ENCODE measurements at places on chromosomes 4 and X.
A peak's percentile ranks its signal among the peaks of the same experiment; 100 is the strongest.

GRCh38 chrX:24153178-24153795, 3.8 kb downstream of the ZFX start:
- DNase-seq = peak; percentile 20

DNA sequence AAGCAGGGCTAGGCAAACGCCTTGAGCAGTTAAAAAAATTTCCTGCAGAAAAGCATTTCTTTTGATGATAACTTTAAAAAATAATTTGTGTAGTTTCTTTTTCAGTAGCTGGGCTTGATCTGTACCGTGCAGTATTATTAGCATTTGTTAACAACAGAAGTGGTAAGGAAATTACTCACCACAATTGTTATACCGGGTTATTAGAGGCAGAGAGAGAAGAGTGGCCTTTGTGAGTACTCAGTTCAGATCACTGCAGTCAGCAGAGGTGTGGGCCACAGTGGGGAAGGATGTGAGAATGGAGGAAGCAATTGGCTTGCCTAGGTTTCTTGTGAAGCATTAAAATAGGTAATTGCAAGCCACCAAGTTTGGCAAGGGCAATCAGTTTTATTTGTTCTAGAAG, 14.3 kb upstream of the IL21 start:
- DNase-seq = no peak

- no peak for DNase-seq
Observed at GRCh38 chr4:13766761-13767540, 139.4 kb upstream of the BOD1L1 start.

GRCh38 chr4:96455045-96455720, 615.3 kb downstream of the PDHA2 start:
- DNase-seq = no peak

DNA sequence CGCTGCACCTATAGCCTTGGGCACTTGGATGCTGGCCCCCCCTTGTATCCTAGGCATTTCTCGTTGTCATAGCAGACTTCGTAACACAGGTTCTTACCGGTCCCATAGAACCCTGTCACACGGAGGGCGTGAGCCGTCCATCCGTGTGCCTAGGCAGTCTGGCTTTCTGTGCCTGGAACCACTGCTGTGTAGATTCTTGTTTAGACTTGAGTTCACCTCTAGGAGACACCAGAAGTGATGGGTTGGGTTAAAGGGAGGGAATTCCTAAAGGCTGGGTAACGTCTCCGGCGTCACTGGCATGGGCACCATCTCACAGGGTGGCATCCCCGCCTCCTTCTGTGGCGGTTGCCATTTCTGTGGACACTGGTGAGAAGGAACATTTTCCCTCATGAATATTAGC, 13.5 kb upstream of the NKX1-1 start:
- DNase-seq = no peak

GRCh38 chr4:147639388-147639787, 22.2 kb downstream of the TMEM184C start:
- DNase-seq = no peak

- DNase-seq = no peak
Observed at GRCh38 chr4:101191302-101192098, 155.8 kb downstream of the PPP3CA start.

DNA sequence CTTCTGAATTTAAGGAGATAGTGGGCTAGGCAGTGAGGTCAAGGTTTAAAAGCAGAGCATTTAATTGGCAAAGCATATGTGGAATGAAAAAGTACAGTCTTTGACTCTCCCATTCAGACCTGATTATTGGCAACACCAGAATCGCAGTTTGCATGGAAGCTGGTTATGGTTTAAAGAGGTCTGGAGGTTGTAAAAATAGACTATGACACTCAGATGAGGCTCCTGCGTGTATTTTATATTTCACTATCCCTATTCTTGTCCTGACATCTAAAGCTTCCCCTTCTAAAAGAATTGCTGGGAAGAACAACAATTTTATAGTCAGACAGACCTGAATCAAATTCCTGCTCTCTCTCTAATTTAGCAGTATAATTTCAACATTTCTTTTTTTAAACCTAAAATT, 302.9 kb downstream of the PCDH7 start:
- DNase-seq = no peak

DNA sequence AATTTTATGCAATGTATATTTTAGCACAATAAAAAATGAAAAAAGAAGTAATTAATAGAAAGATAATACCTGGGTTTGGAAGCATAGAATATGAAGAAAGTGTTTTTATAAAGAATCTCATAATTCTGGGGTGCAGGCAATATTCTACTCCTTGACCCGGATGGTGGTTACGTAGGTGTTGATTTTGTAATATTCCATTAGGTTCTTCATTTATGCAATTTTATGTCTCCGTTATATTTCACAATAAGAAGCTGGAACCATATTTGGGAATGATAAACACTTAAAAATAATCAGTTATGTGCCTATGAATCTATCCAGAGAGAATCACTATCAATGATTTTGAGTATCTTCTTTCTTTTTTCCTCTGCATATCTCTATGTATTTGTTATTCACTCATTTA, 38.5 kb downstream of the CHRNA9 start:
- DNase-seq = no peak

- DNase-seq = no peak
Observed at GRCh38 chr4:3494462-3494871, 31.4 kb downstream of the DOK7 start.

DNA sequence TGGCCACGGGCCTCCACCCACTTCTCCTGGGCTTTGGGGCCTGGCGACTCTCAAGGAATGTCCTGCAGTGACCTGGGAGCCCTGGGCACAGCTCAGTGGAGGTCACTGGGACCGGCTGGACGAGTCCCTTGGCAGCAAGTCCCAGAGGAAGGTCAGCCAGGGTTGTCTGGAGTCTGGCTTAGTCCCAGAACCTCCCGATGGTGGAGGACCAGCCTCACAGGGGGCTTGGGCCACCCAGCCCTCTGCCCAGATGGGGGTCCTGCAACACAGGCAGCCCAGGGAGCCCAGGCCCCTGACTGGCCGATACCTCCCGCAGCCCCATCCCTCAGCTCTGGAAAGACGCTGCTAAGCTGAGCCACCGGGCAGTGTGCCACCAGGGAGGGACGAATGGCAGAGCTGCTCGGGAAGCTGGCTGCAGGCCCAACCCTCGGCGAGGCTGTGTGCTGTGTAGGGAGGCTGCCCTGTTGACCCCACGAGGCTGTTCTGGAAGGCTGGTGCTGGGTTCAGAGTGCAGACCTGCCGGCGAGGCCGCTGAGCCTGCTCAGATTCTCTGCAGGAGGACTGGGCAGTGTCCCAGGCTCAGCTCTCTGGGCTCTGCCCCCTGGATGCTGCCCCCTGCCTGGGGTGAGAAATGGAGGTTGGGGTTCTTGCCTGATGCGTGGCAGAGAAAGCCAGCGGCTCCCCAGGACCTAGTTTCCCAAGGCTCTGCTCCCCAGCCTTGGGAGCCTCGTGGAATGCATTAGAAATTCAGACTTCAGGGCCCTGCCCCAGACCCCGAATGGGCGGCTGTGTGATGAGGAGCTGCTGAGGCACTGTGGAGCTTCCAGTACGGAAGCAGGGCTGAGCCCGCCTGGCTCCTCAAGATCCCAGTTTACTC, 61.7 kb downstream of the ADRA2C start:
- no peak for DNase-seq

GRCh38 chrX:18613930-18614639, 57.8 kb downstream of the RS1 start:
- DNase-seq = no peak

- DNase-seq = no peak
Observed at GRCh38 chr4:48141048-48141447, 7.0 kb upstream of the TXK start.

DNA sequence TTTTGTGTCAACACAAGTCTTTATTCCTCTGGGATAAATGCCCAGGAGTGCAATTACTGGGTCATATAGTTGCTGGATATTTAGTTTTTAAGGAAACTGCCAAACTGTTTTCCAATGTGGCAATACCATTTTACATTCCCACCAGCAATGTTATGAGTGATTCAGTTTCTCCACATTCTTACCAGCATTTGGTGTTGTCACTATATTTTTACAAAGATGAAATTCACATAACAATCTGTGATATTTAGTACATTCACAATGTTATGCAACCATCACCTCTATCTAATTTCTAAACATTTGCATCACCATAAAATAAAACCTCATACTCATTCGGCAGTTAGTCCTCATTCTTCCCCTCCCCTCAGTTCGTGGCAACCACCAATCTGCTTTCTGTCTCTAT, 75.0 kb downstream of the MAMLD1 start:
- DNase-seq = no peak

- DNase-seq = no peak
Observed at GRCh38 chr4:181566490-181566889, 676.7 kb upstream of the TENM3 start.

DNA sequence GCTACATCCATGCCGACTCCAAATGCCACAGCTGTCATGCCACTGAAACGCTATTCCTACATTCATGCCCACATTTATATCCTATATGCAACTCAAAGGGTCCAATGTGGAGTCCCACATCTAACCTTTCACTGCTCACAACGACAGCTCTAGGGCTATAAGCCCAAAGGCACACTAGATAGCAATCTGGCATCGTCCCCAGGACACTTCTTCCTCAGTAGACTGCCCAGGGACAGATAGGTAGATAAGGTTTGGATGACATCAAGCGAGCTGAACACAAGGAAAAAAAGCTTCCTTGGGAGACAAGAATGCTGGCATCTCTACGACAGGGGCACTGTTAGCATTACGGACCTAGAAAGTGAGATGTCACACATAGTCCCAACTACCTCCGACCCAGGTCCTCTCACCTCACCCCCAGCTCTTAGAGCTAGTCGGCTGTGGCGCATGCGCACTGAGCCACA, 685 bp downstream of the RAB9B start:
- DNase-seq = no peak

DNA sequence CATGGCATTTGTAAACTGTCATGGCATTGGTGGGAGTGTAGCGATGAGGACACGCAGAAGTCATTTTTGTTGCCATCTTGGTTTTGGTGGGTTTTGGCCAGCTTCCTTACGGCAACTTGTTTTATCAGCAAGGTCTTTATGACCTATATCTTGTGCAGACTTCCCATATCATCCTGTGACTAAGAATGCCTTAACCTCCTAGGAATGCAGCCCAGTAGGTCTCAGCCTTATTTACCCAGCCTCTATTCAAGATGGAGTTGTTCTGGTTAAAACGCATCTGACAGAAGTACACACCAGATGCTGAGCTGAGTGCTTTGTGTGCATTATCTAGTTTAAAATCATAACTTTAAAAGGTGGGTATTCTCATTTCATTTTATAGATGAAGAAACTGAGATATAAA, 268.8 kb upstream of the GALNT7 start:
- DNase-seq = no peak

DNA sequence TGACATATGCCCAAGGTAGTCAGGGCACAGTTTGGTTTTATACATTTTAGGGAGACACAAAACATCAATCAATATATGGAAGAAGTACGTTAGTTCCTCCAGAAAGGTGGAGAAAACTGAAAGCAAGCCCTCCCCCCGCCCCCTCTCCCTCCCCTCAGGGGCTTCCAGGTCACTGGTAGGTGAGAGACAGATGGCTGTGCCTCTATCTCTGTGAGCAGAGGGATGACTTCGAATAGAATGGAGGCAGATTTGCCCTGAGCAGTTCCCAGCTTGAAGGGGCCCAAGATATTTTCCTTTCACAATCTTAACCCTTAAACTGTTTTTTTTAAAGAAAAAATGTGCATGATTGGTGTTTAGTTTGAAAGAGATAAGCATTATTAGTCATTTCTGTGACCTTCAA, 114.0 kb downstream of the PCDH10 start:
- no peak for DNase-seq

DNA sequence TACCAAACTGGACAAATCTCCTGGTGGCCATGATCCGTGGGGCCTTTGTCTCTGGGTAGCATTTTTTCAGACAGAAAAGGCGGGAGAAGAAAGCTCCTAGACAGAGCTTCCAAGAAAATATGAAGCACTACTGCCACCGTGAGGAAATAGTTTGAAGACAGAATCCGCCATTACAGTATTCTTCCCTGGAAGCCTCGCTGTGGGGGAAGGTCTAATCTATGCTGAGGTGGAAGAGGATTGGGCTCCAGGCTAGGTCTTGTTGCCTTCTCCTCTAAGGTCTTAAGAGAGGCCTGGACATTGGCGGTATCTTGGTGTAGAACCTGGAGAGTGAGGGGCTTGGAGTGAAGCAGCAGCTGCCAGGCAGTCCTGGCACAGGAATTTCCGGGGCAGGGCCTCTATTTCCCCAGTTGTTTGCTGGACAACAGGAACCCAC, 218.9 kb downstream of the OR13H1 start:
- peak; percentile 39 for DNase-seq

- DNase-seq = no peak
Observed at GRCh38 chr4:187618701-187619281, 376.8 kb upstream of the ZFP42 start.
